Hematopoietic multipotent progenitor cell (in vitro differentiated cells): ENCODE measurements at places on chromosomes 16 and 17.

- DNase-seq: no peak
These were observed 6.1 kb upstream of the WFIKKN2 start for GRCh38 chr17:50829332-50829731.

DNA sequence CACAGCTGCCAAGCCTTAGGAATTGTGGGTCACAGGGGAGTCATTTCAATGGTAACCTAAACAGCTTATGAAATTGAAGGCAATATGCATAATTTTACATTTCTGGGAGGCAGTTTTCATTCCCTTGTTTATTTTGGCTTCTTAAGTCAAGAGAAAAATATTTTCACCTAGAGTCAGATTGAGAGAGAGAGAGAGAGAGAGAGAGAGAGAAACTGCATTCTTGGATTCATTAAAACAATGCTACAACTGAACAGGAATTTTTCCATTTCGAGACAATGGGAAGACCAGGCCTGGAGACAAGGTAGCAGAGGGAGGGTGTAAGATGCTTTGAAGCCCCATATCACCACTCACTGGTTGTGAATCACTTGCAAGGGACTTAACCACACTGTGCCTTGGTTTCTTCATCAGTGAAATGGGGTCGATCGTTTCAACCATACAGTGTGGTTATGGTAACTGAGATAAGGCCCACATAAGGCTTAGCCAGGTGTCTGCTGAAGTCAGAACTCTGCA is 224.7 kb upstream of the IRX3 start:
- DNase-seq: no peak

- DNase-seq: no peak
These were observed 8.7 kb upstream of the ADGRG1 start for GRCh38 chr16:57619606-57620334.

DNA sequence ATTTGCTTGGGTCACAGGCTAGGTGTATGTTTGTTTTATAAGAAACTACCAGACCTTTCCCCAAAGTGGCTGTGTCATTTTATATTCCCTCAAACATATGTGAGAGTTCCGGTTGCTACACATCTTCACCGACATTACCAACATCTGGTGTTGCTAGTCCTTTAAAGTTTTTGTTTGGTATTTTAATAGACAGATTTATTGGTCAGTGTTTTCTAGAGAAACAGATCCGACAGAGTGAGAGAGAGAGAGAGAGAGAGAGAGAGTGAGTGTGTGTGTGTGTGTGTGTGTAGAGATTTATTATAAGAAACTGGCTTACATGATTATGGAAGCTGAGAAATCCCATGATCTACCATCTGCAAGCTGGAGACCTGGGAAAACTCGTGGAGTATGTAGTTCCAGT is 31.0 kb downstream of the LDHD start:
- no peak for DNase-seq

- no peak for DNase-seq
These were observed 484 bp upstream of the NUDT7 start for GRCh38 chr16:77721752-77722308.

DNA sequence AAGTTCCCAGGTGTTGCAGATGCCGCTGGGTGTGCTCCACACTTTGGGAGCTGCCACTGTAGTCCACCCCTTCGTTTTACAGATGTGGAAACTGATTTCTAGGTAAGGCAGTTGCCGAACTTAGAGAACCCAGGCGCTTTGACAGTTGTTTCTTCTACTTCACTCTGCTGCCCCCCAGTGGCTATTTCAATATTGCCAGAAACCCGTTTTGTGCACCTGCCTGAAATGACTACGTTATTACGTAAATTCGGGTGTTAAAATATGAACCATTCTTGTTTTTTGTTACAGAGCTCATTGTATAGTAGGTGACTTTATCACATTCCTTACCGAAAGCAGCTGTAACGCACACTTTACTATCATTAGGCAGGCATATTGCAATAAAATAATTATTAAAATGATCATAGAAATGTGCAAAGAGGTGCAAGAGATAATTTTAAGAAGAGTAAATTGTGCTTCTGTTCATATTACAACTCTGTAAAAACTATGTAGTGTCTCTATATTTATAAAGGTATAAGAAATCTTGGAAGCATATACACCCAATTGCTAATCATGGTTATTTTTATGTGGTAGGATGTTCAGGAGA is 44.9 kb downstream of the OTOA start:
- peak; percentile 60 for DNase-seq

DNA sequence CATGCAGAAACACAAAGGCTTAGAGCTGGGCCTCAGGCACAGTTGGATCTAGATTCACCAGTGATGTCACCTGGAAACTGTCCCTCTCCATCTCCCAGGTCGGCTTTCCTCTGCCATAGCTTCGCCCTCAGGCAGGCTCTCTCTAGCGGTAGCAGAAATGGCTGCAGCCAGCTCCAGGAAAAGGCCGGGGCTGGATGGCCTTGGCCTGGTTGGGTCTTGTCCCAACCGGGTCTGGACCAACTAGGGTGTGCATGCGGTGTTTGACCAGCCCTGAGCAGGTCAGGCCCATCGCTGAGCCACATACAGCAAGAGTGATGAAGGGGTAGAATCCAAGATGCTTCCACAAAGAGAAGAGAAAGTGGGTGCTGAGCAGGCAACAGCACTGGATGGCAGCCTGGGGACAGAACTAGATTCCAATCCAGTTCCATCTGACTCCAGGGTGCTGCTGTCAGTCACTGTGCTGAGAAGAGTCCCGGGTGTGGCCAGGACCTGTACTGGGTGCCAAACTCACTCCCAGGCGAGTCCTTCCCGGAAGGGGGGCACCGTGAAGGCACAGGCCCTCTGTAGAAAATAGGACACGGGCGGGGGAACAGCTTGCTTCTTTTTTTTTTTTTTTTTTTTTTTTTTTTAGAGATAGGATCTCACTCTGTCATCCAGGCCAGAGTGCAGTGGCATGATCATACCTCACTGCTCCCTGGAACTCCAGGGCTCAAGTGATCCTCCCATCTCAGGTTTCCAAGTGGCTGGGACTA is 51.8 kb downstream of the SOCS3 start:
- no peak for DNase-seq

GRCh38 chr17:16521070-16521727 is 29.2 kb upstream of the LRRC75A start:
- peak; percentile 94 for DNase-seq
